Activated CD8-positive, alpha-beta memory T cell treated with anti-CD3 and anti-CD28 coated beads, Interleukin-2, amount 10 ng/mL, durations not matched to agents 7 days and 5 days (primary cell): ENCODE measurements at places on chromosomes 2 and 18.

- no peak for DNase-seq
Measured at GRCh38 chr2:212141499-212141898, 397.1 kb downstream of the ERBB4 start.

DNA sequence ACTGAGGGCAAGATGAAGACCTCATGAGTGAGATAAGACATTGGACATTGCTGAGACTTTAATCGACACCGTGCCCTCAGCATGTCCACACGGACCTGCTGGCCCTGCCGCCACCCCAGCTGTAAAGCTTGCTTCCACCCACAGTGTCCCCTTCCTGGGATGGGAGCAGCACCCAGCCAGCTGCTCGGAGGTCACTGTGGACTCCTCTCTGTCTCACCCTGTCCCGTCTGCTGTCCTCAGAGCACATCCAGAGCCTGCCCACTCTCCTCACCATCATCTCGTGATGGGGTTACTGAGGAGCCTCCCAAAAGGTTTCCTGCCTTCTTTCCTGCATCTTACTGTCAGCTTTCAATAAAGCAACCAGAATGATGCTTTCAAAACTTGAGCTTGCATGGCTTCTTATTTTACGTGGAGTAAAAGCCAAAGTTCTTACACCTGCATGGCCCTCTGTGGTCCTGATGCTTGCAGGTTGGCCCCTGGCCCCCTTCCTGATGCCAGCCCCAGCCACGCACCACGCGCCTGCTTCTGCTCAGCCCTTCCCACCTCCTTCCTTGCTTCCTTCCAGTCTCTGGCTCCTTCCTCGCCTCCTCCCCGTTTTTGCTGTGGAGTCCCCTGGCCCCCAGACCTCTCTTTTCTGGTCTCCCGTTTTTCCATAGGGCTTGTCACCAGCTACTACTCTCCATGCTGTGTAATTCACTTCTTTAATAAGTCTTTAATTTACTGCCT lies 67.0 kb downstream of the DGKD start:
- DNase-seq = peak; percentile 39

DNA sequence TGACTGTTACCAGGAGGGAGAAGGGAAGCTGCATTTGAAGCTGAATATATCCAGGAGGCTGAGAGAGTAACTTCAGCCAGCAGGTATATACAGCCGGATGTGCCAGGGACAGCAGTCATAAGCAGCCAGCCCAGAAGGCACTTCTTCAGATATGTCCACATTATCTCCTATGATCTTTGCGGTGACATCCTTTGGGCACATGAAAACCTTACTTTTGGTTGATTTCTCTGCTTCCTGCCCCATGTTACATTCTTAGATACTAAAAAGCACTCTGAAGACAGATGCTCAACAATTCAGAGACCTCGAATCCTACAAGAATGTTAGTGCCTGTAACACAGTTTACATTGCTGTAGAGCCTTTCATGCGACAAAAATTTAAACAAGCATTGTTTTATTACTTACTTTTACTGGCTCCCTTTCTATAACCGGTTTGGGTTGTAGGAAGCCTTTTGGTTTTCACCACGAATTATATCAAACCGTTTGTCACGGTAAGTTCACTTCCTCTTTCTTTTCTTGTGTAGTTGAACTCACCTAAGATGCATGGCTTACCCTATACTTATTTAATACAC lies 50.3 kb upstream of the TLK1 start:
- peak; percentile 80 for DNase-seq

- DNase-seq = no peak
Measured at GRCh38 chr2:240873805-240874714, 5.4 kb downstream of the AGXT start.

- no peak for DNase-seq
Measured at GRCh38 chr2:241189856-241190201, 1.4 kb downstream of the ANO7 start.

DNA sequence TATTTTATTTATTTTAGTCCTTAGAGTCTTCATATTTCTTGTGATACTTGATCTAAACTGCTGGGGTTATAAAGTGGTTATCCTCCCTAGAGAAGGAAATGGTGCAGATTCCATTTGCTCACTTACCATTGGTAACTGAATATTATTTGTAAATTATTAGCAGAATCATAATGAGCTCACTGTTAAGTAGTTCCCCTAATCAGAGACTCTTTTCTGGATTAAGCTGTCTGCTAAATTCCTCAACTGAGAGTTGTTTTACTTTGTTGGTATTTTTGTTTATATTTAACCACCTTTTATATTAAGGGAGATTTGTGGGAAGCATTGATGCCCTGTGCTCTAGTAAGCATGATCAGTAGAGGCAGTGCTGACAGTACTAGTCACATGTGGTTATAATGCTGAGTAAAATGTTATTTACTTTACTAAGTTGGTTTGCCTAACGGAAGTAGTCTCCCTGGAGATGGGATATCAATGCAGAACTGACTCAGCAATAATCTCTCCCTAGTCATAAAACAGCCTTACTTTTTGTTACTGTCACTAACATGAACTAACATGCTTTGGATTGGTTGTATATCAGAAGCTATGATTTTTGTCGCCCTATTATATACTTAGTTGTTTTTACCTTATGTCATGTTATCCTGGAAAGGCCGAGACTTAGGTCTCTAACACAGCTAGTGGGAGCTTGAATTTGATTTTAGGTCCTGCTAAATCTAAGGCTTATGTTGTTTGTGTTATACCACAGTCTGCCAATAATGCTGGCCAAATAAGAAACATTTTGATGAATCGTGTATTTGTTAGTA lies 166.7 kb downstream of the MCFD2 start:
- no peak for DNase-seq

- DNase-seq = no peak
Measured at GRCh38 chr18:55047546-55047945, 88.3 kb upstream of the CCDC68 start.

- DNase-seq = peak; percentile 9
Measured at GRCh38 chr2:43846140-43846793, 7.5 kb downstream of the ABCG8 start.

DNA sequence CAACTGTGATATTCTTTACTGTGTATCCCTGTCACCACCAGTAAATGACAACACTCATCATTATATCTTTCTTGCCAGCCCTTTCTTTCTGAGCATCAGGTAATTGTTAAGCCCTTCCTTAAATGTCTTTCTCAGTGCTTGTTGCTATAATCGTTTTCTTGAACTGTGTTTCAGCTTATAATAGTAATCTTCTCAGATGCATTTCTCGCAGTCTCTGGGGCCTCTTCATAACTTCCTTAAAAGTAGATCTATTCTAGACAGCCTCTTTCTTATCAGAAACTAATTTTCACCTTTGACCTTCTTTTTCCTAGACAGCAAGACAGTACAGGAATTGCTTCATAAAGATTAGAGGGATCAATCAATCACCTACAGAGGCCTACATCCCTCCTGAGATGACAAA lies 648.1 kb downstream of the CPS1 start:
- no peak for DNase-seq

- no peak for DNase-seq
Measured at GRCh38 chr2:23564615-23564960, 179.6 kb downstream of the KLHL29 start.

DNA sequence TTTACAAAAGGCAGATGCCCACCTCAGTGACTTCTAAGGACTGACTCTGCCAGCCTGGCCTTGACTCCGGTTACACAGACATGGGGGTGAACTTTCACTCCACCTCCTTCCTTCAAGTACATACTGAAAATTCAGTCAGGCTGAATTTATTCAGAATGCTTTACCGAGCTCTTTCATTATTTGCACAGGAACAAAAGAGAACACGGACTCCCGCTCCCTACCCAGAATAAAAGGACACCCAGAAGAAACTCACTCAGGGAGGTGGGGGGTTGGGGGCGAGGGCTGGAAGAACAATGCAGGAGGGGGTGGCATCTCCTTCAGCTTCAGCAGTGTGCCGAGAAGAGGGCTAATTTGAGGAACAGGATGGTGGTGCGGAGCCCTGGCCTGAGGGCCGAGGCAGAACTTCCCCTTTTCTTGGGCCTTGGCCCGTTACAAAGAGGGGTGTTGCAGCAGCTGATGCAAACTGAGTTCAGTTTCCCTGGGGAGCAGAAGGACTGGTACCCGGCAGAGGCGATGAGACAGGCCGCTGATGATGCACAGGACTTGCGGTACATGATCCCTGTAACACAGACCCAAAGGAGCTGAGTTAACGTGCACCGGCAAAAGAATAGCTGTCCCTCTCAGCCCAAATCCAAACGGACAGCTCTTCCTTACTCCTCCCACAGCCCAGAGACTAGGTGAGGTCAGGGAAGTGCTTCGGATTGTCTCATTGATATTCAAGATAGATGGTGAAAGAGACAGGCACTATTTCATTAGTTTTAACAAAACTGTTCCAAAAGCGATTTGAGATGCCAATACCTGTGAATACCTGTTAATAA lies 24.1 kb downstream of the LYPD1 start:
- DNase-seq = no peak

DNA sequence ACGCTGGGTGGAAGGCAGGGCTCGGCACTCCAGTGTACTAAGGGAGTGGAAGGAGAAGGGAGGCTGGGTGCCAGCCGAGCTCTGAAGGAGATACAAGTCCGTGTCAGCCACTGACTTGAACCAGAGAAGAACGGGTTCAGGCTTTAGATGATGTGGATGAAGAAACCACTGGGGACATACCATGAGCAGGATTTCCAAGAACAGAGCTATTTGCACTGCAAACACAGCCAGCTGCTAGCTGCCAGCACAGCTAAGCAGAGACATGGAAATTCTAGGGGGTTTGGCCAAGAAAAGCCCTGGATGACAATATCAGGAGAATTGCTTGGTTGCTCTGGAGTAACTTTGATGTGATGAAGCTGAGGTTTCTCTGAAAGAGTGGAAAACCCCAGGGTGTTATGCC lies 5.2 kb downstream of the CD207 start:
- DNase-seq = no peak

DNA sequence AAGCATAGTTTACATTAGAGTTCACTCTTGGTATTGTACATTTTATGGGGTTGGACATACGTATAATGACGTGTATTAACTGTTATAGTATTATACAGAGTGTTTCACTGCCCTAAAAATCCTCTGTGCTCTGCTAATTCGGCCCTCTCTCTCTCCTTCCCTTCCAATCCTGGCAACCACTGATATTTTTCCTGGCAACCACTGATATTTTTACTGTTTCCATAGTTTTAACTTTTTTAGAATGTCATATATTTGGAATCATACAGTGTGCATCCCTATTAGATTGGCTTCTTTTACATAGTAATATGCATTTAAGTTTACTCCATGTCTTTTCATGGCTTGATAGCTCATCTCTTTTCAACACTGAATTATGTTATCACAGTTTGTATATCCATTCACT lies 526.7 kb downstream of the RIT2 start:
- no peak for DNase-seq

- DNase-seq = no peak
Measured at GRCh38 chr2:152657043-152657442, 60.2 kb downstream of the PRPF40A start.

DNA sequence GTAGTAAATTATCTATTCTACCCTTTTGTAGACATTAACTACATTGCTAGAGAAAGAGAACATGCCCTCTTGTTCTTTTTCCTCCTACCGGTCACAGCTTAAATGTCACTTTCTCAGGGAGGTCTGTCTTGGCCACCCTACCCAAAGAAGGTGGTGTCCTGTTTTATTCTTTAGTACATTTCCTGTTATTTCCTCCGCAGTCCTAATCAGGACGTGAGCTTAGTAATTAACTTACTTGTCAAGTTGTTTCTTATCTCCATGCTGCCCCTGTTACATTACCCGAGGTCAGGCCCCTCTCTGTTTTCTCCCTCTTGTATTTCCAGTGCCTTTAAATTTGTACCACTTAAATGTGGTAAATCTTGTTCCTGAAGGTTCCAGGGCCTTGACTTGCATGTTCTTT lies 73.7 kb upstream of the RMDN2 start:
- no peak for DNase-seq

- DNase-seq = no peak
Measured at GRCh38 chr2:43034242-43034619, 192.2 kb downstream of the ZFP36L2 start.

GRCh38 chr18:60910534-60910933 lies 422.7 kb upstream of the CDH20 start:
- DNase-seq = no peak

DNA sequence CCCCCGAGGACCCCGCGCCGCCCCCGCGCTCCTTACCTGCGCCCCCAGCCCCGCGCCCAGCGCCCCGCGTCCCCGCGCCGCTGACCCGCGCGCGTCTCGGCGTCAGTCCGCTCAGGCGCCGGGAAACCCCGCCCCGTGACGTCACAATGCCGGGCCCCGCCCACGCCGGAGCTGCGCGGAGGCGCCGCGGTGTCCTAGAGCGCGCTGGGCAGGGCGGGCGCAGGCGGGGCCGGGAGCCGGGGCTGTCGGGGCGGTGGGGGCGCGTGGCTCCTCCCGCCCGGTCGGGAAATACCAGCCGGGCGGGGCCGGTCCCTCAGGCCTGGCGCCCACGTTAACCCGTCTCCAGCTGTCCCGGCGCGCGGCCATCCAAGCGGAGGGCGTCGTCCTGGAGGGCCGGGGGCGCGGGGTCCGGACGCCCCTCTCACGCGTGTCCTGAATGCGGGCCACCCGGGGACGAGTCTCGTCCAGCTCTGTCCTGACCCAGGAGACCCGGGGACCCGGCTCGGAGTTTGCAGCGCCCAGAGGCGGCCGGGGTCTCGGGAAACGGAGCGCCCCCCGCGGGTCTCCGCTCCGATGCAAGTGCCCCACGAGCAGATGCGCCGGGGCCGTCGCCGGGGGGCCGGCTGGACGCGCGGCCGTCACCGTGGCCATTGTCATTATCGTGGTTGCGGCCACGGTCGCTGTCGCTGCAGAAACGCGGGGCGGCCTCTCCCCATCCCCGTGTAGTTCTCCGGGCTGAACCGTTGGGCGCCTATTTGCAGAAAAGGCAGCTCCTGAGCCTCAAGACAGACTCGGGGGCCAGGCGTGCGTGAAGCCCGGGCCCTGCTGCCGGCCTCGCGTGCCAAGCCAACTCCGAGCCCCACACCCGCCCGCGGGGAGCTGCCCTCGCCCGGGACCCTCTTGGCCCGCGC lies at the start of gene SLC66A2:
TSS of gene SLC66A2 (minus strand) at position 109 of the 911 bp plus-strand sequence. CDS start 727 bp downstream, outside the sequence.
- DNase-seq = peak; percentile 93

- DNase-seq = no peak
Measured at GRCh38 chr2:37543999-37544557, 127.4 kb downstream of the CDC42EP3 start.

GRCh38 chr2:22281033-22281432 lies 1103.9 kb upstream of the KLHL29 start:
- DNase-seq = no peak

- no peak for DNase-seq
Measured at GRCh38 chr2:150126839-150127238, 360.6 kb downstream of the RND3 start.

DNA sequence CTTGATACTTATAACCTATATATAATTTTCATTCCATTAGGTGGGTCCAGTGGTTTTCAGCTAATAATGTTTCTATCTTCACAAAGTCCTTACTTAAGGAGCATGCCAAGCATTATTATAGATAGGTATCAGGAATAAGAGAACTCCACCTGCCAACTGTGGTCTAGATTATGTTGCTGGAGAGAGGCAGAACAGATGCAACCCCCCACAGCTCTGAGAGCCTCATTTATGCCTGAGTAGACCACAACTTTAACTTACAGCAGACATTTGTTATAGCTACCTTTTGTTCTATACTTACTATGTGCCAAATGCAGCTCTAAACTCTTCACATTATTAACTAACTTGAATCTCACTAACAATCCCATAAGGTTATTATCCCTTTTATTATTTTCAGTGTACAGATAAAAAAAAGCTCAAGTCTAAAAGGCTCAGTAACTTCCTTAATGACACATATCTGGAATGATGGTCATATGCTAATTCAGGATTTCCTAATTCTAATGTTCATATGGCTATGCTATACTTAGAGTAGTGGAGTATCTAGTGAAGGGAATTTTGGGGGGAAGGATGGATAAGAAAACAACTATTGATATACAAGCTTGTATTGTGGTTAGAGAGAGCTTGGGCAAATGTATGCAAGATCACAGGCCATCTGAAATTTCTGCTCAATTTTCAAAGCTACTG lies 119.1 kb upstream of the RND3 start:
- no peak for DNase-seq
